Mesothelial cell of epicardium (in vitro differentiated cells): ENCODE measurements at places on chromosomes 1 and 21. TPM values are rescaled to one million over a fixed set of nuclear protein-coding genes. Genes with fewer than 3 reads are reported as not detected.

The CD247 gene
- 0.13 to 0.36 TPM (median 0.22 TPM) in 3 replicates for total RNA-seq

The GBP6 gene
- 0.07 to 0.13 TPM (median 0.09 TPM) in 3 replicates for total RNA-seq

The ZMYND12 gene
- 0.54 to 0.91 TPM (median 0.76 TPM) in 3 replicates for total RNA-seq

The PDPN gene
- total RNA-seq, result 102 to 108 TPM (median 105 TPM) in 3 replicates

The EPB41 gene
- total RNA-seq, result 61.5 to 63.7 TPM (median 62.5 TPM) in 3 replicates

The AGO3 gene
- total RNA-seq, result 48.3 to 52.2 TPM (median 51.7 TPM) in 3 replicates

The APCS gene
- not detected in 3 replicates for total RNA-seq

- no peak for DNase-seq
- H3K36me3 ChIP-seq, result no peaks in the 10 kb centered on the region
- peaks cover 5% of the 10 kb centered on the region for H3K4me1 ChIP-seq
- H3K27me3 ChIP-seq, result peaks cover 25% of the 10 kb centered on the region
- H3K27ac ChIP-seq, result no peak overlapping the region
These were observed 28.8 kb upstream of the CDCA8 start for GRCh38 chr1:37663426-37664000.

GRCh38 chr1:41713141-41713540, 205.6 kb downstream of the HIVEP3 start:
- no peak for DNase-seq
- no peak overlapping the region for H3K4me3 ChIP-seq
- no peaks in the 10 kb centered on the region for H3K36me3 ChIP-seq
- peak overlapping the region; percentile 75 for H3K27ac ChIP-seq

- H3K36me3 ChIP-seq, result no peaks in the 10 kb centered on the region
- peaks cover 3% of the 10 kb centered on the region for H3K4me1 ChIP-seq
- no peaks in the 10 kb centered on the region for H3K27me3 ChIP-seq
- no peak overlapping the region for H3K27ac ChIP-seq
- no peak for DNase-seq
These were observed 916.2 kb upstream of the B3GALT2 start for GRCh38 chr1:194102607-194103006.

GRCh38 chr1:210594605-210595004, 265.9 kb downstream of the HHAT start:
- H3K36me3 ChIP-seq, result peaks cover 33% of the 10 kb centered on the region
- H3K4me3 ChIP-seq, result no peak overlapping the region
- no peaks in the 10 kb centered on the region for H3K27me3 ChIP-seq
- DNase-seq, result no peak
- H3K4me1 ChIP-seq, result peaks cover 7% of the 10 kb centered on the region

DNA sequence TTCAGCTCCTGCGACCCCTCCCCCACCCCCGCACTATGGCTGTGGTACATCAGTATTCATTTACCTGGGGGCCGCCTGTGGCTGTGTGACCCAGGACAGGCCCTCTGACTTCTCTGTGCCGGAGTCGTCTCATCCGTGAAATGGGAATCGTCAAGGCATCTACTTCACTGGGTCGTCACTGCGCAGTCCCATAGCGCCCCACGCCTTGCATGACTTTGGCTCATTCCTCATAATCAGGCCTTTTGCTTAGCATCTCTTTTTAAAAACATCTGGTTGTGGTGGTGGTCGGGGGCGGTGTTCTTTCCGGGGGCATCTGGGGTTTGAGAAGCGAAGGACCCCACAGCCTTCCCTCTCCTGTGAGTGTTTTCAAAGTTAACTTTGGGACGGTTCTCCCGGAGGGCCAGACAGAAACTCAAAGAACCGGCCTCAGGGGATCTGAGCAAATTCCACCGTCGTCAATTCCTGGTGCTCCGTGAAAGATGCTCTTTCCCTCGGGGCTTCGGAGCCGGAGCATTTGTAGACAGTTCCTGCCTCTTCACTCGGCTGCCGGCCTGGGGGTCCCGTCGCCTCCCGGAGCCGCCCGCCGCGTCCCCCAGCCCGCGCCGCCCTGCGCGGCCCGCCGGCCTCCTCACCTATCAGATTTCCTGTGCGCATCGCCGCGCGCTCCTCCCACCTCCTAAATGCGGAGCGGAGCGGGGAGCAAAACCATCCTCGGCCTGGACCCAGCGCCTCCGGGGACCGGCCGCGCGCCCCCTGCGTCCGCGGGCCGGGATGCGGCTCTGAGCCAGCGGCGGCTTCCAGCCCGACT, at the start of gene B3GALT5:
B3GALT5 (plus strand) TSS at position 708 of the 808 bp plus-strand sequence. CDS start 47,620 bp downstream, outside the sequence.
- peak within 1 kb of the TSS; percentile 82 for H3K4me3 ChIP-seq
- peak; percentile 72 for DNase-seq
- peak within 1 kb of the TSS; percentile 89 for H3K27ac ChIP-seq
- peaks cover 34% of the 10 kb centered on the region for H3K4me1 ChIP-seq
- no peaks in the 10 kb centered on the region for H3K27me3 ChIP-seq

- peaks cover 4% of the 10 kb centered on the region for H3K27me3 ChIP-seq
- H3K4me3 ChIP-seq, result no peak overlapping the region
- H3K4me1 ChIP-seq, result no peaks in the 10 kb centered on the region
- no peaks in the 10 kb centered on the region for H3K36me3 ChIP-seq
- DNase-seq, result no peak
These were observed 46.1 kb downstream of the NPHS2 start for GRCh38 chr1:179529482-179530195.

DNA sequence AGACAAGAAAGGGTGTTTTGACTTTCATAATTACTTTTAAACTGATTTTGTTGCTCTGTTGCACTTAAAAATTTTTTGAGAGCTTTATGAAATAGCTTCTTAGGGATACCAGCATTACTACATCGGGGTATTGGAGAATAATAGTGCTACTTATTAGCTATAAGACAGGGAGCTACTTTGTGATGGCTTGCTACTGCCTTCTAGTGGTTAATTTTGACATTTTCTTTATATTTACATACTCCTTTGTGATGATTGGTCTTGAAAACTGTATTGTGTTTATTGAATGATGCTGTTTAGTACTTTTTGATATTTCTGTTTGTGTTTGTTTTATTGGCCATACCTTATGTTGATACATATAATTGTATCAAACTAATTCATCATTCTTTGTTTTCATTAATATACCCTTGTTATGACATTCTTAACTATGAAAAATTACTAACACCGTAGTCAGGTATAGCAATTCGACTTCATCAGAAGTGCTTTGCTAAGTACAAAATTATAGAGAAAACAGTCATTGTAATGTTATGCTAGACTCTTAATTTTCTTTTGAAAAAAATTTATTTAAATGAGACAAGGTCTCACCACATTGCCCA, 85.5 kb downstream of the CLIC4 start:
- H3K36me3 ChIP-seq, result peaks cover 2% of the 10 kb centered on the region
- DNase-seq, result no peak
- no peak overlapping the region for H3K4me3 ChIP-seq
- no peak overlapping the region for H3K27ac ChIP-seq
- H3K27me3 ChIP-seq, result no peaks in the 10 kb centered on the region
- H3K4me1 ChIP-seq, result peaks cover 30% of the 10 kb centered on the region

DNA sequence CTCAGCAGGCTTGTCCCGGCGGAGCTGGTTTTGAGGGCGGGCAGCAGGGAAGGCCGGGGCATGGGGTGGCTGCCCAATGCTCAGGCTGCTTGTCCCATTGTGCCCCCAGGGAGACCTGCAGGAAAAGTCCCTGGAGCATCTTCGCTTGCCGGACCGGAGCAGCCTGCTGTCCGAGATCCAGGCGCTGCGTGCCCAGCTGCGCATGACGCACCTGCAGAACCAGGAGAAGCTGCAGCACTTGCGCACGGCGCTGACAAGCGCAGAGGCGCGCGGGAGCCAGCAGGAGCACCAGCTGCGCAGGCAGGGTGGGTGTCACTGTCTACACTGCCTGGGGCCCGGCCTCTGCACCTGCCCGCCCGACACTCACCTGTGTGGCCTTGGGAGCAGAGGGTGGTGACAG, 30.4 kb upstream of the DIP2A start:
- no peak for DNase-seq
- H3K27me3 ChIP-seq, result no peaks in the 10 kb centered on the region
- H3K36me3 ChIP-seq, result peaks cover 19% of the 10 kb centered on the region

DNA sequence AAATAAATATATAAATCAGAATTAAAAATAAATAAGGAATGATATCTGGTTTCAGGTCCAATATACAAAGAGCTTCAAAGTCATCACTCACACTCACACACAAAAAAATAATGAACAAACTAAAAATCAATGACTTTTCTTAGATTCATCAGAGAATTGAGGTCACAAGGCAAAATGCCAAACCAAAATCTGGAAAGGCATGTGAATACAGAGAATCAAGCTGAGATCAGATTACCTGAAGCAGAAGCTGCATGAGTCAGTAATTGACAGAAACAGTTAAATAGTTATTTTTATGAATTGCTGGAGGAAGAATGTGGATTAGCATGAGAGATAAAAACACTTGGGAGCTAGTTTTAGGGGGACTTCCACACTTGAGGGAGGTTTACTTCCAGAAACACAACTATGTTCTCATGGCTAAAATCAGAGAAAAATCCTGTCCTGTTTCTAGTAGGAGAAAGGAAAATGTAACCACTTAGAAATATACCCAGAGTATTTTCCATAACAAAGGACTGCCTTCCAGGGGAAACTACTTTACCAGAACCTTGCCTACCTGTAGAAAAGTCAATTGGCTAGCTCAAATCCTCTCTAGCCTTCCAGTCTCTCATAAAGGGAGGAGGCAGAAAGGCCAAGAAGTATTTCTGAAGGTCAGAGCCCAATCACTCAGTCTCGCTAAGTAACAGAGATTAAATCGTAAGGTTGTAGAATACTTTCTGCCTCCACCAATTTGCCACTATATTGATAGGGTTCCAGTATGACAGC, 536.6 kb upstream of the NR5A2 start:
- peaks cover 14% of the 10 kb centered on the region for H3K4me1 ChIP-seq
- DNase-seq, result no peak
- H3K36me3 ChIP-seq, result peaks cover 9% of the 10 kb centered on the region
- no peak overlapping the region for H3K4me3 ChIP-seq

DNA sequence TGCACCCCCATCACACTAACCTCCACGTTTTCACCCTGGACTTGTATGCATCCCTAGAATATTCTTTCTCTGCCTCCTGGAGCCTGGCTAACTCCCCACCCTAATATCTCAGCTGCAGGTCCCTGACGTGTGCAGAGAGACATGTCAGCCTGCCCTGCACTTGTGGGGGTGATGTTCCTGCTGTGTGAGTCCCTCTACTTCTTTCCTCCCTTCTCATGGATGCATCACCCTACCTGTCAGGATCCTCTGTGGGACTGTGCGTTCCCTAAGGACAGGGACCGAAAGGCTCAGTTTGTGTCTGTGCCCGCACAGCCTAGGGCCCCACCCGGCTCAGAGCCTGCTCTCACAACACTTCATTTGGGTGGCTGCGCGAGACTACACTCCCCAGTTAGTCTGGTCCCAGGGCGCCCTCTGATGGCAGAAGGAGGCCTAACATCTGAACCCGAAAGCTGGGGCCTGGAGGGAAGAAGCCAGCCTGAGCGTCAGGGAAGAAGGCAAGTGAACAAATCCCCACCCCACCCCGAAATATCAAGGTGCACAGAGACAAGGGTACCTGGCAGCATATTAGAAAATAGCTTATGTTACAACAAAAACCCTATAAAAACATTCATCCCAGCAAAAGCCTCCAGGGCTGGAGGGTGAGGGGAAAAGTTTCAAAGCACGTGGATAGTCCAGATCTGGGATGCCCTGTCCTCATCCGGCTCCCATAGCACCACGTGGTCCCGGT, 3.7 kb downstream of the CD52 start:
- peak; percentile 68 for DNase-seq
- no peak overlapping the region for H3K27ac ChIP-seq
- no peaks in the 10 kb centered on the region for H3K27me3 ChIP-seq
- H3K36me3 ChIP-seq, result peaks cover 9% of the 10 kb centered on the region
- no peak overlapping the region for H3K4me3 ChIP-seq
- H3K4me1 ChIP-seq, result peaks cover 14% of the 10 kb centered on the region

DNA sequence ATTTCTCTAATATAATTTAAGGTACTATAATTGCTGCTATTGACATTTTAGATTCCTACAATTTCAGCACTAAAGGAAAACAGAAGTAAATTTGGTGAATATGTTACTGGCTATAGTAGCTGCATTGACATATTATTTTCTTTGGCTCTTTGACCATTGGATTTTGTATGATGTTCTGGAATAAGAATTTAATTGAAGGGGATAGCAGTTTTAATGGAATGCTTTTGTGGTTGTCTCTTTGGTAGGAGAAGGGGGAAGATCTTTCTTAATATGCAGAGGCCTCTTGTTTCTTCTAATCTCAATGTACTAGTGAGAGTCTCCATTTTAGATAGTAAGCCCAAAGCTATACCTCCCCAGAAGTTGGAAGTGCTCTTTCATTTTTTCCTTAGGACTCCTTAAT, 6.9 kb downstream of the DTL start:
- no peaks in the 10 kb centered on the region for H3K36me3 ChIP-seq
- no peak overlapping the region for H3K27ac ChIP-seq
- no peak overlapping the region for H3K4me3 ChIP-seq
- H3K27me3 ChIP-seq, result no peaks in the 10 kb centered on the region

DNA sequence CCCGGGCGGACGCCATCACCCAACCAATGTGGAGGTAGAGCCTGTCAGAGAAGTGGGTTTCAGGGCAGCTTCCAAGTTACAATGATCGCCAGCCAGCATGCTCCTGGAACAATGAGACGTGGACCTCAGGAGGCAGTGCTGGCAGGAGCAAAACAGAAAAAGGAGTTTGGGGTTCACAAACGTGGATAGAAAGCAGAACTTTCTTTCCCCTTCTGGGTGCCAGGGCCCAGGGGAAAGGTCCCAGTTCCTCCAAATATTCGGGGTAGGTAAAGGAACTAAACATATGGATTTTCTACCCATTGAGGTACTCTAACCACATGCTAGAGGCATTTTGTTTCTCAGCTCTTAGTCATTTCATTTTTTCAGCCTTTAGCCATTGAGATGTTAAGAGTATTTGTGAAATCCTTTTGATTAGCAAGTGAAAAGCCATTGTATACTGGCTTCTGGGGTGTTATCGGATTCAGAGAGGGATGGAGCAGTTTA, 488.4 kb upstream of the ADGRL2 start:
- no peaks in the 10 kb centered on the region for H3K27me3 ChIP-seq
- peaks cover 25% of the 10 kb centered on the region for H3K4me1 ChIP-seq
- H3K27ac ChIP-seq, result no peak overlapping the region
- no peak overlapping the region for H3K4me3 ChIP-seq
- no peaks in the 10 kb centered on the region for H3K36me3 ChIP-seq
